ENCODE measurements at places on chromosomes 1 and 21.

- no peak for DNase-seq
Measured at GRCh38 chr1:119005724-119006405, 17.7 kb upstream of the TBX15 start.

- DNase-seq = no peak
Measured at GRCh38 chr1:31151402-31151801, 85.9 kb upstream of the PUM1 start.

- DNase-seq = no peak
Measured at GRCh38 chr1:243542739-243543415, 287.0 kb downstream of the SDCCAG8 start.

GRCh38 chr21:43921979-43922945, 57.2 kb downstream of the AGPAT3 start:
- DNase-seq = peak; percentile 97

DNA sequence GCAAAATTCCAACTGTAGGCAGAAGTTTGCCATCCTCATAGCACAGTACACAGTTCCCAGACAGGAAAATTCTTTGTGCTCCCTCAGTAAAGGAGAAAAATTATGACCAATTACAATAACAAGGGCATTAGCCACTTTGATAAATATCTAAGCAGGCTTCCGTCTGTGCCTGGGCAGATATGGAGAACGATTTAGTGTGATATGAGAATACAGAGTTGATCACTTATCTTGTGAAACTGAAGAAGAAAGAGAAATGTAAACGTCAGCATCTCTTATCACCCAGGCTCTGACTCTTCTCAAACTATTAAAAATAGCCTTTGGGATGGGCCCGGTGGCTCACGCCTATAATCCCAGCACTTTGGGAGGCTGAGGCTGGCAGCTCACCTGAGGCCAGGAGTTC, 54.5 kb upstream of the TIAM1 start:
- no peak for DNase-seq

- DNase-seq = no peak
Measured at GRCh38 chr21:46117586-46118315, 19.8 kb downstream of the COL6A2 start.

- DNase-seq = no peak
Measured at GRCh38 chr1:171159148-171159547, 26.0 kb upstream of the FMO2 start.

DNA sequence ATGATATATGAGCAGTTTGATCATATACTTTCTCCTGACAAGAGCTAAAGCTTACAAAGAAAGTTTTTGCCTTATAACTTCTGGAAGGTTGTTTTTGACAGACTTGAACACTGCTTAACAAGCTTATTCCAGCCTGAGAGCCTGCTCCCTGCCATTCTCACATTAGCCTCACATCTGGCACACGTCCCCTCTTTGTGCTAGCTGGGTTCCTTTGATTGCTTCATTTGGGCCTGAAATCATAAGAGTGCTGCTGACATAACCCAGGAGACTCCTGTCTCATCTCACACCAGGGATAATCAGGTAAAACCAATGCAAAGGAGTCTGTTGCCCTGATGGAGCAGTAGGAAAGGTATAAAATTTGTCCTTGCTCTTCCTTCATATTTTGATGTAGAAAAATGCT, 1411.7 kb upstream of the B3GALT2 start:
- no peak for DNase-seq

GRCh38 chr1:5485968-5486696, 506.1 kb downstream of the NPHP4 start:
- DNase-seq = no peak

DNA sequence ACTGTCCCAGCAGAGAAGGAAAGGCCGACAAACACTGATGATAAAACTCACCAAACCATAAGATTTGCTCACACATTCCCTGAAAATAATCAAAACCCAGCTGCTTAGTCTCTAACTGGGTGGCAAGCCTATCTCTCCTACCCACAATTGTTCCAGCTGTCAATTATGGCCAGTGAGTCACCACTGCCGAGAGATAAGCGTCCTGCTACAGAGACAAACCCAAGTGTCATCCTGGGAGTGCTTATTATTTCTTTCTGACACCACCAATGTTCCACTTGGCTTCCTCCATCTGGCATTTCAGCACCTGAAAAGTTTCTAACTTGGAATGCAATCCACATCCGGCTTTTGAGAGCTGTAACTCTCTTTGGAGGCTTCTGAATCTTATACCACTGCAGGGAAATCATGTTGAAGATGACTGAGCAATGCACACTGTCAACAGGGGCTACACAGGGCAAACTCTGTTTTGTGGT, 51.5 kb upstream of the VAV3 start:
- peak; percentile 98 for DNase-seq

GRCh38 chr21:14690886-14691285, 144.8 kb upstream of the SAMSN1 start:
- DNase-seq = no peak

DNA sequence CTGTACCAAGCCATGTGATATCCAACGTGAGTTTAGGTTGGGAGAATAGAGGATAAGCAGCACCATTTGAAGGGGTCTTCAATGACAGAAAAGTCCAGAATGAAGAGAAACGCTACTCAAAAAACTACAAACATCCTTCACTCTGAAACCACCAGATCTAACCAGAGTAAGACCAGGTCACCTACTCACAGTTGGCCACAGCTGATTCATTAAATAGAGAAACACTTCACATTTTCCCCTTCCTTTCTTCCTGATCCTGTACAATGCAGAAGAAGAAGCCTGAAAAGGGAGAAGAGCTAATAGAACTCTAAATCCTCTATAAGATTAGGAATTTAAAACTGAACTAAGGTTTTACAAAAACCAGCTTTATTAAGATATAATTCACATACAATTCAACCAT, 19.4 kb upstream of the SETDB1 start:
- no peak for DNase-seq

DNA sequence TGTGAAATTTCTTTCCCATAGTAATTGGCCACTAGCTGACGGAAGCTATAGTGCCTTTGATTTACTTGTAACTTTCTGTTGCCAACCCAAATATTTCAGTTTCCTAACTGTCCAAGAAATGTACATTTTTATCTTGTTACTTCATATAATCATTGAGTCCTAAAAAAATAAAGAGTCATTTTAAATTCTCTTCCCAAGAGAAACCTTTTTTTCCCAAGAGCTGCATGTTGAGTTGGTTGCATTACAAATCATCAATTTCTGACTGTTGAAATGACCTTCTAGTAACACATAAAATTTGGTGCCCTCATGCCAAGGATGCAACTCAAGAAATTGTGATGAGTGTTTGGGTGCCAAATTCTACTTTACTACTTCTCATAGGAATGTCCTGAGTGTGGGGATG, 61.0 kb downstream of the HMCN1 start:
- no peak for DNase-seq

DNA sequence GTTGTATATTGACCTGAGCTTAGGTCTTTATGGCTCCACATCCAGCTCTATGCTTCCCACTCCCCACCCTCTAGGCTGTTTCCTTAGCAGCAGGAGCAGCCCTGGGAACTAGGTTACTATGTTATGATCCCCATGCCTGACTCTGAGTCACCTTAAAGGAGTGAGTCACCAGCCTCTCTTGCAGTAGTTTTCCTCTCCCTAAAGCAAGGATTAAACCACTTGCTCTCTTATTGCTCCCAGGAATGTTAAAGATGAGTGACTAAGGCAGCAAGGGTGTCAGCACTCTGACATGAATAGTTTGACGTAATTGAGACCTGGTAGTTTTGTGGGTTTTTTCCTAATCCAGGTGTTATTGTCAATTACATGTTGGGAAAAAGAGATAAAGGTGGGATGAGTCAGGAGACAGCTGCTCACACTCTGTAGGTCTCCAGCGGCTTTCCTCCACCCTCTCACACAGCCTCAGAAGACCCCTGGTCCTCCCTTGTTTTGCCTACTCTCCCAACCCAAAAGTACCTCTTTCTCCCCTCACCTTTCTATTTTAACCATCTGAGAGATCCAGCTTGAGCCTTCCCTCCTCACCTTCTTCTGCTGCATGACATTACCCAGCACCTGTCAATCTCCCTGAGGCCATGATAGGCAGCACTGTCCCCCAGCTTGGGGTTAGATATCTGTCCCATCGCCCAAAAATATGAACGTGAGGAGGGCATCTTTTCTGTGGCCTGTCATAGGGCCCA, 369.1 kb upstream of the VAMP3 start:
- DNase-seq = no peak

GRCh38 chr1:198424441-198424840, 116.0 kb downstream of the ATP6V1G3 start:
- DNase-seq = no peak

DNA sequence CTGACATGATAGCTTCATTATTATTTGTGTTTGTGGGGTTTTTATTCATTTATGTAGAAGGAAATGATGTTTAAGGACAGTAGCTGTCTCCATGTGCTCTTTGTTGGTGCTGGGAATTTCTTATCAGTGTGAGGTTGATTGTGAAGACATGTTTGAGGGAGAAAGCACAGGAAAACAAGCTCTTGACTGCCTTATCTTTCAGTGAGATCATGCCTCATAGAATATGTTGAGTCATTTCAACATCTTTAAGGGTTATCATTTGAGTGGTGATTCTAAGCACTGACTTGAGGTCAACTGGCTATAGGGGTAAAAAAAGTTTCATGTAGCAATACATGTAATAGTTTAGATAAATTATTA, 405.1 kb upstream of the ADAMTS5 start:
- DNase-seq = no peak

GRCh38 chr1:234611225-234611846, 1.4 kb upstream of the IRF2BP2 start:
- DNase-seq = peak; percentile 83

- no peak for DNase-seq
Measured at GRCh38 chr1:35570589-35571137, 2.5 kb upstream of the TFAP2E start.
